ENCODE measurements at places on chromosomes 3 and 15.

DNA sequence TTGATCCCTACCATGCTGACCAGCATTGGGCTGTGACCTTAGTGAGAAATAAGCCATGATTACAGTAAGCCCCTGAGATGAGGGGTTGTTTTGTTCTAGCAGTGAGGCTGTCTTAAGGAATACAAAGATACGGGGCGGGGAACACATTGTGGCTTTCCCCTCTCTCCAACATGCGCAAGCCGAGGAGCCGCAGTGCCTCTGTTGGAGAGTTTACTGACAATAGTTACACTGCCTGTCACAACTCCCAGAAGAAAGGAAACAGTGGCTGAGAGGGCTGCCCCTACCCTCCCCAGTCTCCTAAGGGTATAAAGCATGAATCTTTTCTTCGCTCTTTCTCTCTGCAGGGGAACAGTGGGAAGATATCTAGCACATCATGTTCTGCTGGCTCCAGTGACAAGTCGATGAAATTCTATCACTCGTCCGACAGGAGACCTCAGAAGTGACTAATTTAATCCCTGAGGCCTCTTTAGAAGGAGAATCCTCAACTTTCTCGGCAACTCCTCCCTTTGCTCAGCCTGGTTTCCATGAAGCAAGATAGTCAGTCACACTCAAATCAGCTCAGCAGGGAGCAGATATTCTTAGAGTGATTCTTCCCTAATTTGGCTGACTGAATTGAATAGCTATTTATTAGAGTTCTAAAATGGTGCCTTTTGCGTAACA, 409.0 kb upstream of the PROK2 start:
- DNase-seq: no peak

DNA sequence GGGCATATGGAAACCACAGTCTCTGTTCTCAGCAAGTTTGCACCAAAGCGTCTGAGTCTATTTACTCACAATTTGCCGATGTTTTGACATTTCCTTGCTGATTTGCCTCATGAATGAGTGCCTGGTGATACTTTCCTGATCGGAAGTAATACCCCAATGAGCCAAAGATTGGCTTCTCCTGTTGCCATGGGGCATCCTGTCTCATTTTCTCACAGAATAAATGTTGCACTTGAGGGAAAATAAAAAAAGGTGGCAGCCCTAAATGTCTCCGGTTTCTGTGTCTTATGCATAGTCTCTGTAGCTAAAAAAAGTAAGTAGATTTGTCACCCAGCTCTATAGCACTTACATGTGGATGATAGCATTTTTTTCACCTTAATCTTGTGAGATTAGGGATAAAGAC, 73.7 kb upstream of the CADPS start:
- DNase-seq: no peak

- no peak for DNase-seq
Measured at GRCh38 chr3:167106456-167106855, 273.6 kb downstream of the ZBBX start.

DNA sequence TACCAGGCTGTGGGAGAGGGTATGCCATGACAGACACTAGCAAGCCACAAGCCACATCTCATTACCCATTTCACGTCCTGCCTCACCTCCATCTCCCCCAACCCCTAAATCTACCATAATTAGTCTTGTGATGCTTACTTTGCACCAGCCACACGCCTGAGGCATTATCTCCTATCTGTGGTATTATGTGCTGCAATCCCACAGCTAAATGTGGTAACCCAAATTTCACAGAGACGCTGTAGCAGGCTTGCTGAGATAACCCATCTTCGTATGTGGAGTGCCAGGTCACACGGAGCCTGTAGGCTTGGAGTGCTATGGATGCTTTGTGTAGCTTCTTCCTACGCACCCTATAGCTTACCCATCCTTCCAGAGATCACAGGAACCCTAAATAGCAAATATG, 256.7 kb upstream of the KCNH8 start:
- DNase-seq: no peak
